ENCODE measurements at places on chromosomes 4 and X.

- DNase-seq, result no peak
Observed at GRCh38 chrX:40273356-40274050, 175.7 kb upstream of the BCOR start.

DNA sequence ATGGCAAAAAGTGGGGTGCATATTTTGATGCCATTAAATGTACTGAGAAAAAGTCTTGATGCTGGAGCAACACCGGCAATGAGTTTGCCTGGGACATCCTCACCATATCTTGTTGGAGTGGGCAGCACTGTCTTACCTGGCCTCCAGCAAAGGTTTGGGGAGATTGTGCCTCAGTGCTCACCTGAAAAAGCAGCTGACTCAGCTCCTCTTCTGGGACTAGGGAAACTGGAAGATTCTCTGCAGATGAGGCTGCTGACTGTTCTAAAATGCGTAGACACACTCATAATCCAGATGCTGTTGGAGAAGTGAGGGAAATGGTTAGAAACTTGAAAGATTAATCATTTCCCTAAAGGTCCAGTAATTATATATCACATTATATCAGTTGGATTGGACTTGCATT, 593.7 kb upstream of the HS3ST1 start:
- DNase-seq, result no peak

DNA sequence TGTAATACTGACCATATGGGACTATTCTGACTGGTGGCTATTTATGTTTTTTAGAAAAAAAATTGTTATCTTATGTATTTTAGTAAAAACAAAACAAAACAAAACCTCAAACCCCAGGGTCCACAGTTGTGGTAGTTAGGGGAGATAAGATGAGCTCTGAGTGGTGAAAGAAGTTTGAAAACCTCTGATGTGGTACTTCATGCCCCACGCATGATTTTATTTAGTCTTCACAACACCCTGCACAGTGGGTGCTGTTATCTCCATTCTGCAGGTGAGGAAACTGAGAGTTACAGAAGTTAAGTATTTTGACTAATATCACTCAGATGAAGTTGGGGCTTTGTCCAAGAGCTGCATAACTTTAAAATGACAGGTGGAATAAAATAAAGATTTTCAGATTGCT, 230.6 kb upstream of the TRPC5 start:
- DNase-seq, result no peak

GRCh38 chrX:18981124-18981807, 2.6 kb downstream of the PHKA2 start:
- no peak for DNase-seq

DNA sequence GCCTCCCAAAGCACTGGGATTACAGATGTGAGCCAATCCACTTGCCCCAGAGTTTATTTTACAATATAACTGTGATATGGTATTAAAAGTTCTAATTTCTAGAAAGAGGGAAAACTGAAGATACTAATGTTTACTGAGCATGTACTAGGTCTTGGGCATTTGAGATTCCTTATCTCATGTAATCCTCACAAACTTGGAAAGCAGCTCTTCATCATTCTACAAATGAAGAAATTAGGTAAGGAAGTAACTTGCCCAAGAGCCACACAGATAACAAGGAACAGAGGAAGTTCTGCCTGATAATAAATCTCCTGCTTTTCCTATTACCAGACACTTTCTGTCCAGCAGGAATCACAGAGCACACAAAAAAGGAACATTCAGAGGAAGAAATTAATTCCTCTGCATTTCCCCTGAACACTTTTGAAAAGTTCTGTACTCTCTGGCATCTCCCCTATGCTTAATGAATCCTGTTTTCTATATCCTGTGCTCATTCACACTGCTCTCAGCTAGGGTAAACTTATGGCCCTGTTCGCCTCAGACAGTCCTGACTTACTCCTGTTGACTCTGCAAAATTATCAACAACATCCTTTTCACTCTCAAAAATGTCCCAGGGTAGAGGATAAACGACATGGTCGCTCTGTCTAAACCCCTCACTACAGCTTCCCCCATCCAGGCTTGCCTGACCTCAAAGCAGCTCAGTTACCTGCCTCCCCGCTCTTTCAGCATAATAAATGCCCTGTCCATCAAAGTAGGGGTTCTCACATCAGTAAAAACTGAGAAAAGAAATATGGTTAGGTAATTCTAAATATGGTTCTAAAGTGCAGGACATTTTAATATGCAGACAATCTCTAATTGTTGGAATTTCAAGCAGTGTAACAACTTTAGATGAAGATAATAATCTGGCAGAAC, 13.6 kb downstream of the SH3RF1 start:
- no peak for DNase-seq

Measured in NCI-H1417 treated with DMSO at 0.1 percent for 48 hours (cell line).